ENCODE measurements at places on chromosomes 16 and 17. TPM values are rescaled to one million over a fixed set of nuclear protein-coding genes. Genes with fewer than 3 reads are reported as not detected.

The KRTAP17-1 gene
- total RNA-seq, result not detected

The ACAP1 gene
- 3.1 TPM for total RNA-seq

The TMEM92 gene
- 22.1 TPM for total RNA-seq

The DYNLRB2 gene
- not detected for total RNA-seq

The CCDC102A gene
- 4.2 TPM for total RNA-seq

The KRTAP2-1 gene
- not detected for total RNA-seq

The RUNDC3A gene
- total RNA-seq, result 1.0 TPM

The ZKSCAN2 gene
- total RNA-seq, result 2.3 TPM

The USP43 gene
- total RNA-seq, result 5.0 TPM

The TTYH2 gene
- 2.0 TPM for total RNA-seq

The HBM gene
- total RNA-seq, result not detected

The UMOD gene
- total RNA-seq, result not detected

The KRT12 gene
- not detected for total RNA-seq

The C17orf50 gene
- total RNA-seq, result not detected

The ABCC6 gene
- 1.6 TPM for total RNA-seq

The GUCY2D gene
- total RNA-seq, result not detected

The CMTM2 gene
- not detected for total RNA-seq

The TPSB2 gene
- not detected for total RNA-seq

Measured in A549 treated with ZK216348 at 1 μM for 4 hours (cell line).